ENCODE measurements at places on chromosomes 2 and 18.
A peak's percentile ranks its signal among the peaks of the same experiment; 100 is the strongest.

GRCh38 chr2:8796315-8796848, 41.0 kb downstream of the KIDINS220 start:
- no peak for DNase-seq

GRCh38 chr18:35861367-35862118, 110.9 kb upstream of the RMP24 start:
- no peak for DNase-seq

GRCh38 chr18:55539240-55539639, 48.8 kb downstream of the TCF4 start:
- no peak for DNase-seq

DNA sequence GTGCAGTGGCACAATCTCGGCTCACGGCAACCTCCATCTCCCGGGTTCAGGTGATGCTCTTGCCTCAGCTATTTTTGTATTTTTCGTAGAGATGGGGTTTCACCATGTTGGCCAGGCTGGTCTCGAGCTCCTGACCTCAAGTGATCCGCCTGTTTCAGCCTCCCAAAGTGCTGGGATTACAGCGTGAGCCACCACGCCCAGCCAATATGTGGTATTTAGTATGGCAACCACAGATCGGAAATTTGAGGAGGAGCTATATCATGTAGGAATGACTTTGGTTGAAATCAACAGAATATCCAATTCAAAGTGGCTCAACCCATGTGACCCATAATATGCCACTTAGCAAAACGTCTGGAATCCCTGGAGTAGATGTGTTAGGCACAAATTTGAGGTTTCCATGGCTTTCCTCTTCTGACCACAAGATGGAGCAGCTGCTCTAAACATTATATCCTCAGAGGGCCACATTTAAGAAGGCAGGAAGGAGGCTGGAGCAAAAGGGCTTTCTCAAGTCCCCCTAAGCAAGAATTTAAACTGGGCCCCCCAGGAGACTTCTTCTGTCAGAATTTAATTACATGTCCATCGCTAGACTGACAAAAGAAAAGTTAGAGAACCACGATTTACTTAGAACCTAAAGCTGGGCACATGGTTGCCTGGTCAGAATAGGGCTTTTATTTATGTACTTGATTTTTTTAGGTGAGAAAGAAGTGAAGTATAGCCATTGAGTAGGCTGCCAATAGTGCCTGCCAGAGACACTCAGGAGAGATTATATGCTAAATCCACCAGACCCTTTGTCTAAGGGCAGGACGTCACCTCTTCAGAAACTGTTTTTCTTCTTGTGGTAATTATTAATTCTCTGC, 49.6 kb upstream of the ITSN2 start:
- DNase-seq = peak; percentile 60

DNA sequence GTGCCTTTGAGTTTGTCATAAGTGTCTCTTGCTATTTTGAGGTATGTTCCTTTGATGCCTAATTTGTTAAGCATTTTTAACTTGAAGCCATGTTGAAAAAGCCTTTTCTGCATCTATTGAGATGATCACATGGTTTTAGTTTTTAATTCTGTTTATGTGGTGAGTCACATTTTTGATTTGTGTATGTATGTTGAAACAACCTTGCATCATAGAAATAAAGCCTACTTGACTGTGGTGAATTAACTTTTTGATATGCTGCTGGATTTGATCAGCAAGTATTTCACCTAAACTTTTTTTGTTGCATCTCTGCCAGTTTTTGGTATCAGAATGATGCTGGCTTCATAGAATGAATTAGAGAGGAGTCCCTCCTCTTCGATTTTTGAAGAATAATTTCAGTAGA, 469.7 kb downstream of the CDH2 start:
- DNase-seq = no peak

DNA sequence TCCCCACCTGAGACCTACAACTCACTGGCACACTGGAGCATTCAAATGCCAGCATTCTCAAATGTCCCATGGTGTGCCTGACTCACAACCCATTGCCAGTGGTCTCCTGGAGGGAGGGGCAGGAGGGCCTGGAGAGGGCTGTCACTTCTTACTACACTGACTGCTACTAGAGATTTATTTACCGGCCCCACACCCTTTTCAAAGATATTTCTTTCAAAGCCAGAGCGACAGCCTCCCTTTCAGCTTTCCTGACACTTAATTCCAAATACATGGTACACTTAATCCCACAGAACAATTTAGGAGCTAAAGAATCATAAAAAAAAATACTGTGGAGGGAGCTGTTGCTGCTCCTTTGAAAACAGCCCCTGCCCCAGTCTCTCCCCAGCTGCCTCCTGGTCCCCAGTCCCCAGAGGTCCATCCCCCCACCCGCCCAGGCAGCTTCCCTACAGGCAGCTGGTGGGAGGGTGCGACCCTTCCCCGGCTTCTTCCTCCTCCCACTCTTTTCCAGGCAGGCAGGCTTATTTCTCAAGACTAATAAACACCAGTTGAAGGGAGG, 129.1 kb upstream of the SMAD2 start:
- DNase-seq = no peak

GRCh38 chr2:168459256-168459655, 3.2 kb downstream of the CERS6 start:
- no peak for DNase-seq

GRCh38 chr2:42721898-42722297, 42.0 kb downstream of the OXER1 start:
- no peak for DNase-seq

DNA sequence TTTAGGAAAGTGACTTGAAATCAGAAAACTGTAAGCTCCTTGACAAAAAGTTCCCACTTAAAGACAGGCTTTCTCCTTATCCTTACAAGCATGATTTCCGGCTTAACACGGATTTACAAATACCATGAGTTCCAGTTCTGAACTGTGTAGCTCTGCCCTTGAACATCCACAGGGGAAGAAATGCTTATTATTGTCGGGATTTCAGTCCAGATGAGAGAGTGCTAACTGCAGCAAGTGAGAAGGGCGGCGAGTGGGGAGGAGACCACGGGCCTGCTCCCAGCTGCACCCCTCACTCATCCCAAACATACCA, 73.1 kb downstream of the LRRC30 start:
- DNase-seq = no peak

DNA sequence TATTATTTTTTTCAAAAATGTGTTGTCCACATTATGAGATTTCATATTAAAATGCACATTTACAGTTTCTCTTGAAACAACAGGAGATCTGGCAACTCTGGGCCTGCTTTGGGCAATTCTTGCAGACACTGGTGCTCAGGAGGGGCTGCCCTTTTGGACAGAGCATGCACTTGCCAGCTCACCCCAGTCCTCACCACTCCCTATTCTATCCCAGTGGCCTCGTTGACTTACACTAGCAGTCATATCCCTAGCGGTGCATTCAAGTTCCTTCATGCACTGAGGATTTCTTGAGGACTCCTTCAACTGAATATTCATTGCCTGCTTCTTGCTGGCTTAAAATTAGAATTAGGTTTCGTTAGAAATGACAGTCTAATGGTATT, 87.9 kb upstream of the FHL2 start:
- DNase-seq = no peak

GRCh38 chr2:120951693-120952092, 216.0 kb downstream of the GLI2 start:
- DNase-seq = no peak

DNA sequence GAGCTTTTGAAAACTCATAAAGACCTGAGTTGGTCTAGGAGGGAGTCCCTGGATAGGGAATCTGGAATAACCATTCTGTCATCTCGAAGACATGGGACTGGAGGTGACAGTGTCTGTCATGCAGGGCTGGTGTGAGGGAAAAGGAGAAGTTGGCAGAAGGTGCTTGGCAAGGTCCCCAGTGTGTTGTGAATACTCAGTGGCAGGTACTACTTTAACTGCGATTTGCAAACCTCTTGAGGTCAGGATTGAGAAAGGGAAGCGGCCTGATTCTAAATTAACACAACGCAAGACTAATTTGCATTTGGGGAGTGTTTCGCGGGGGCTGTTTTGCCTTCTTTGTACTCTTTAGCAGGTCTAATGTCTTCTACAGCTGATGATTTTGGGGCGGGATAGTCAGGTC, 77.0 kb upstream of the TMEM200C start:
- DNase-seq = no peak

Data from activated CD8-positive, alpha-beta T cell treated with anti-CD3 and anti-CD28 coated beads, Interleukin-2, amount 10 ng/mL, durations not matched to agents 7 days and 5 days (primary cell).